Skeletal muscle cell (primary cell): ENCODE measurements at places on chromosomes 11 and 22.

DNA sequence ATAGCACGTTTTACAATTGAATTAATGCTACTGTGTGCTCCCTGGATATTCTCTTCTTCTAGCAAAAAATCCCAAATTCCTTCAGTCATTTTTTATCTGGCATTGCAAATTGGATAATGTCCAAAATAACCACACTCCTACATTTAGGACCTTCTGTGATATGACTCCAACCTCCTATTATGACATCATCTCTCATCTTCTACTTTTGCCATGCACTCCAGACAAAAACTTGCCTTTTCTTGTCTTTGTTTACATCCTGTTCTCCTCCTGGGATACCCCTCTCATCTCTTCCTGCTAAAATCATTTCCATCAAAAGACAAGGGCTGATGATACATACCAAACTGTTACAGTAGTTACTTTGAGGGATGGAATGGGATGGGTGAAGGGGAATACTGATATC lies 20.6 kb upstream of the TMEM218 start:
- no peak for DNase-seq

DNA sequence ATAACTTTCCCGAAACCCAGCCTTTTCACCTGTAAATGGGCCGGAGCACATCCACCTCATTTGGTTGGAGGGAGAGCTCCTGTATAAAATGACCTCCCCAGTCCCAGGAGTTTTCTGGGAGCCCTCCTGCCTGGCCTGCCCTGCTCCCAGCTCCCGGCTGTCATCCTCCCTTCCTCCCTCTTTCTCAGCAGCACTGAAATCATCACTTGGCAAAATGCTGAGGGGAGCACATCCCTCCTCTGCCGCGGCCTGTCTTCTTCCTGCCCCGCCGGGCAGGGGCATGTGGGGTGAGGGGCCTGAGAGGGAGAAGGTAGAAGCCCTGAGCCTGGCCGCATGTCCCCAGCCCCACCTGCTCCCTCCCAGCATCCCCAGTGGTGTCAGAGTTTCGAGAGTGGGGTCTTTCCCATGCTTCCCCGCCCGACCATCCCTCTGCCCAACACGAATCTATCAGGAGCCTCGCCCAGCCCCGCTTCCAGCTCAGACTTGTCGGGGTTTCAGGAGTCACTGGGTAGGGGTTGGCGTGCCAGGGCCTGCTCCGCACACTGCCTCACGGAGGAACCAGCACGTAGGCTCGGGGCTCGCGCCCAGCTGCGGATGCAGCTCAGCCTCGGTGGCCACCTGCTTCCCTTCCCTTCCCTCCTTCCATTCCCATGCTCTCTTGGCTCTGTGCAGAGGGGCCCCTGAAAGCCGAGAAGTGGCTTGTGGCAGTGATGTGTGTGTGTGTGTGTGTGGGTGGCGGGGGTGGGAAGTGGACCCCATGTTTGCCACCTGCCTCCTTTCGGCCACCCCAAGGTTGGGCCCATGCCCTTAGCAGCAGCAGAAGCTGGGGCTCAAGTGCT lies 37.1 kb downstream of the NECTIN1 start:
- no peak for DNase-seq

- DNase-seq = peak; percentile 76
Observed at GRCh38 chr11:12159351-12160099, 49.1 kb downstream of the MICAL2 start.

GRCh38 chr11:110301032-110301431 lies 4.6 kb upstream of the RDX start:
- DNase-seq = no peak

DNA sequence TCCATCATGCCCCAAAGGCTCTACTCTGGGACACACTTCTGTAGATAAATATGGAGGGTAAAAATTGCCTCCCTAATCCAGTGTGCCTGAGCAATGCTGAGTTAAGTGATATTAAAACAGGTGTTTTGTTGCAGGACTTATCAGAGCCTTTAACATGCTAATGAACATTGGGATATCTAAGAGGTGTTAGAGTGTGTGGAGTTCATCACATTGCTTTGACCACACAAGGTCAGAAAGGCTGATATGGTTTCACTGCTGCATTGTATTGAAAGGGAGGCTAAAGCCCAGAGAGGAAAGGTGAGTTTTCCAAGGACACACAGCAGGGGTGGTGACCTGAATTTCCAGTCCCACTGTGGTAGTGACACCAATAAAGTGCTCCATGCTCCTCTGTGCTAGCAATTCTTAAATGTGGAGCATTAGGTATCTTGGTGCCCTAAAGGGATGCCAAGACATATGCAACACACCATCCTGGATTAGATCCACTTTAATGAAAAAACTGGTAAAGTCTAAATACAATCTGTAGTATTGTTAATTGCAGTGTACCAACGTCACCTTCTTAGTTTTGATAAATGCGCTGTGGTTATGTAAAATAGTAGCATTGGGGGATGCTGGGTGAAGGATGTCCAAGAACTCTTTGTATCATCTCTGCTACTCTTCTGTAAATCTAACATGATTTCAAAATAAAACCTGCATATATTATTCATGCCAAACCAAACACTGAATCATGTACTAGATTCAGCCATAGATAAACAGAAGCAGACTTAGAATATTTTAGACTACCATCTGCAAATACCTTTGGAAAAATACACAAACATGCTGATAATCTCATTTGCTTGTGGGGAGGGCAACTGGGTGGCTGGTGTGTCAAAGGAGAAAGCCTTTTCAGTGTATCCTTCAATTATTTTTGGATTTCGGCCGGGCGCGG lies 45.8 kb downstream of the MIAT start:
- peak; percentile 30 for DNase-seq

GRCh38 chr11:27410272-27410671 lies 47.3 kb upstream of the CCDC34 start:
- DNase-seq = no peak

- DNase-seq = no peak
Observed at GRCh38 chr22:43159484-43160178, 8.3 kb downstream of the TSPO start.

GRCh38 chr22:30386608-30386959 lies 627 bp downstream of the RNF215 start:
- no peak for DNase-seq

GRCh38 chr11:67542971-67543370 lies 19.7 kb upstream of the CABP2 start:
- no peak for DNase-seq

DNA sequence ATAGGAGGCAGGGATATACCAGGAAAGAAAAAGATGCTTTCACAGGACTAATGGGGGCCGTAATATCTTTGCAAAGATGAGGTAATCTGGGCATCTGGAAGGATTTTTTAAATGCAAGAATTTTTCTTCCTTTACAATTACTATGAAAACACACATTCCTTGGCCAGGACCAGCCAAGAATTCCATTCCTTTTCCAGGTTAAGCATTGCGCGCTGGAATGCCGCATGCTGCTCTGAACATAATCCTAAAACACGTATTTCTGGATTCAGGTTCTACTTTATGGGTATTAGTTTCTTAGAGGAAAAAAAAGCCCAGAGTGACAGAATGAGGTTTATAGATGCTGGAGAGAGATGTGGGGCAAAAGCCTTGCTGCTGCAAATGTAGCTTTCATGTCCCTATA lies 99.4 kb upstream of the SORL1-AS1 start:
- no peak for DNase-seq

GRCh38 chr11:70643642-70644041 lies 245.3 kb downstream of the CTTN start:
- no peak for DNase-seq
